ENCODE measurements at places on chromosomes 5 and 9.

DNA sequence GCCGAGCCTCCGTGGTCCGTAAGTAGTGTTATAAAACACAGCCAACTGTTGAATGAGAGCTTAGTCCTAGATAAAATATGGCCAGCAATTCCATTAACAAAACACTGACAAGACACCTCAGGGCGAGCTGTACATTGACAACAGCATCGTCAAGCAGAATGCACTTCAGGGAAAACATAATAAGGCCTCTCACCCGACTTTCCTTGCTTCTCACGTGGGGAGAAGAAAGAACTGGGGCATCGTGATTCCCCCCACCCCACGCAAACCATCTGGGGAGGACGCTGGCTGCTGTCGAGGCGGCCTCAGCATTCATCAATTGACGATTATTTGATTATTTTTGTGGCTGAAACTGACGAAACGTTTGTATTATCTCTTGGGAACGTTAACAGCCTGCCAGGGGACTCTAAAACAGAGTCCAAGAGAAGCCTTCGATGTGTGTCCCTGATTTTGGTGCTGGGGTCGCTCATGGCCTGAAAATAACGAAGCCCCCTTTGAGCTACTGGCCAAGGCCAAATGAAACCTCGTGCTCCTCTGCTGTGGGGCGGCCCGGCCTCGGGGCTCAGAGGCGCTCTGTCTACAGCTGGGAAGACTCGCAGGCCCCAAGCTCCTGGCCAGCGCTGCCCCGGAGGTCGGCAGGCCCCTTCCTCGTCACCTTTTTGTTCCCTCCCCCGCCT lies 464 bp downstream of the GDF9 start:
- DNase-seq = no peak

GRCh38 chr9:14212077-14212476 lies 101.9 kb downstream of the NFIB start:
- no peak for DNase-seq

DNA sequence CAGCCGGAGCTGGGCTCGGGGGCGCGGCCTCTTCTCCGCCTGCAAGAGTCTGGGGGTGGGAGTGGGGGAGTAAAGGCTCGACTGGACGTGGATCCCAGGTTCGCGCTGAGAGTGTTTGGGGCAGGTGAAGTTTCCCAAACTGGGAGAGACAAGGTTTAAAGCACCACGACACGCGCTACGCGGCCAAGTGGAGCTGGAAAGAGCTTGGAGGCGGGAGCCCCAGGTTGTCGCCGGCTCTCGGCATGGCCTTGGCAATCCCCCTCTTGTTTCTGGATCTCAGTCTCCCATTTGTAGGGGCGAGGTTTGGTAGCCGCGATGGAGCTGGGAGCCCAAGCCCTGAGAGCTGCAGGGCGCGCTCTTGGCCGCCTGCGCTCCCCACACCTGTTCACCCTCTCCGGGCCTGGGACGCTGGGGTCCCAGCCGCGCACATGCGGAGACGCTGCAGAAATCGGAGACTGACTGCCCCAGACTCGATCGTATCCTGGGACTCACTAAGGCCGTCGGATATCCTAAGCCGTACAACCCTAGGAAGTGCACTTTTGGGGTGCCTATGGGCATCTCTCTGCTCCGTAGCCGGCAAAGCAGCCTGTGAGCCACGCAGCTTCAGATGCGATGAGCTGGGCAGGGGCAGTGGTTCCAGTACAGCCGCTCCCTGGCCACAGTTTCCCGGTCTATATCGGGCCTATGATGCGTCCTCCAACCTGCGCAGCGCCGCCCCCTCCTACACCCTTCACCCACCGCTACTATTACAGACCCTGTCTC lies 937 bp downstream of the TMOD1 start:
- no peak for DNase-seq

- peak; percentile 16 for DNase-seq
These were observed 962 bp upstream of the NR6A1 start for GRCh38 chr9:124771867-124772679.

DNA sequence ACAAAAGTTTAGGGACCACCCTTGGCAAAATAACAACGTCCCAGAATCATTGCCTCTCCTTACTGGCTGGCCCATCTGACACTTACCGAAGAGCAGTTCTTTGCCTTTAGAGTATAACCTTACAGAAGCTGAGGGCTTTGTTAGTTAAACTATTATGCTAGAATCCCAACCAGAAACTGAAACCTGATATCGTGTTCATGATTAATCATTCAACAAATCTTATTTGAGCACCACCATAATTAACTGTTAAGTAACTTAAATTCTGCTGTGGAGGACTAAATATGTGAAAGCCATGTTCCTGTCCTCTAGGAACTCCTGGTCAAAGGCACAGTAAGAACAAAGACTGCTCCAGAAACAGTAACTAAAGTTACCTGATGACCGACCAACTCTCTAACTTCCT lies 104.9 kb downstream of the ARL15 start:
- DNase-seq = no peak

- DNase-seq = no peak
These were observed 9.9 kb downstream of the GABBR2 start for GRCh38 chr9:98698856-98699255.

DNA sequence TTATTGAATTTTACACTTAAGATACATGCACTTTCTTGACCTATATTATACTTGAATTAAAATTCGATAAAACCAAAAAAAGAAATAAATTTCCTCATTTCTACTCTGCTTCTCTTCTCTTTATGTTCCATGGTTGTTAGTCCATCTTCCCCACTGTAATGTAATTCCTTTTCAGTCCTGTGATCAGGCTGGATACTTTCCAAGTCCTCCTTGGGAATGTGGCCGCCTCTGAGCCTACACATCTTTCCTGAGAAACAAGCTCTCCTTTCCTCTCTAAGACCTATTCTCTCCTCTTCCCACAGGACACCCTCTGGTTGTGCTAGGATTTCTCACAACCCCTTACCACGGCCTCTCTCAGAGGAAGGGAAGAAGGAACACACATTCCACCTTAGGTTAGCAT lies 285.1 kb downstream of the DNAH5 start:
- DNase-seq = no peak

DNA sequence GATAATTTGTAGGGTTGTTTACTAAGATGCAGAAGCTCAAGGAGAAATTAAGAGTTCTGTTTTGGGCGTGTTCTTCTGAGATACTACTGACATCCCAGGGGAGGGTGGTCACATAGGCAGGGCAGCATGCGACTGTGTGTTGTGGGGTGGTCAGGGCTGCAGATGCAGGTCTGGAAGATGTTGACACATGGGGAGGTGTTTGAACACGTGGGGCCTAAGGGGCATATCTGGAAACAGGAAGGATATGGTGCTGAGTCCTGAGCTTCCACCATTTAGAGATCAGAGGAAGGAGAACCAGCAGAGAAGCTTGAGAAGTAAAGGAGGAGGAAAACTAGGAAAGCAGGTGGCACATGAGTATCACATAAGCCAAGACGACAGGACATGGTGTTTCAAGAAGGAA lies 228.2 kb downstream of the ADGRV1 start:
- no peak for DNase-seq

GRCh38 chr5:87147441-87147840 lies 120.2 kb upstream of the RASA1 start:
- DNase-seq = no peak

GRCh38 chr9:114308361-114308950 lies 14.4 kb upstream of the ORM1 start:
- DNase-seq = no peak

DNA sequence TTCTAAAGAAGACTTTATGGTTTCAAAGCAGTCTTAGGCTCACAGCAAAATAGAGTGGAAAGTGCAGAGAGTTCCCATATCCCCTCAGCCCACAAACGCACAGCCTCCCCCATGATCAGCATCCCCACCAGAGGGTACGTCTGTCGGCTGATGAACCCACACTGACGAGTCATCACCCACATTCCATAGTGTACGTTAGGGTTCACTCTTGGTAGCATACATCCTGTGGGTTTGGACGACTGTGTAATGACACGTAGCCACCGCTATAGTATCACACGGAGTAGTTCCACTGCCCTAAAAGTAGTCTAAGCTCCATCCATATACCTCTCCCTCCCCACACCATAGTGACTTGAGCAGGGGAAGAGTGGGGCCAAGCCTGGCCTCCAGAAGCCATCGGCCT lies 135.7 kb upstream of the PHYKPL start:
- no peak for DNase-seq

DNA sequence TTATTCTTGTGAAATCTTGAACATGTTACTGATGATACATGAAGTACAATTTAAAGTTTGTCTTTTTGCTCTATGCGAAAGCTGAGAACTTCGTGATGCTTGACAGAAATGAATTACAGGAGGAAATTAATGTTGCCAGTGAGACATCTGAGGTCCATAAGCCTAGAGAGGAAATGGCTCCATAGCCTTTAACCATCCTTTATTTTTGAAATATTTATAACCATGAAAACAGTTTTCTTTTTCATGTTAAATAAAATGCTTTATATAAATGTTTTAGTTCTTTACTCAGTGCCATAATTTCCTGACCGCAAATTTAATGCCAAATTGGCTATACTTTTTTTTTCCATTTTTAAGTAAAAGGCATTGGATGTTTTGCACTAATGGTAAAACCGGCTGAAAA lies 29.1 kb downstream of the F2RL2 start:
- no peak for DNase-seq

GRCh38 chr5:39515881-39516280 lies 91.1 kb upstream of the DAB2 start:
- DNase-seq = no peak

- no peak for DNase-seq
These were observed 35.3 kb upstream of the CLPTM1L start for GRCh38 chr5:1380011-1380817.

DNA sequence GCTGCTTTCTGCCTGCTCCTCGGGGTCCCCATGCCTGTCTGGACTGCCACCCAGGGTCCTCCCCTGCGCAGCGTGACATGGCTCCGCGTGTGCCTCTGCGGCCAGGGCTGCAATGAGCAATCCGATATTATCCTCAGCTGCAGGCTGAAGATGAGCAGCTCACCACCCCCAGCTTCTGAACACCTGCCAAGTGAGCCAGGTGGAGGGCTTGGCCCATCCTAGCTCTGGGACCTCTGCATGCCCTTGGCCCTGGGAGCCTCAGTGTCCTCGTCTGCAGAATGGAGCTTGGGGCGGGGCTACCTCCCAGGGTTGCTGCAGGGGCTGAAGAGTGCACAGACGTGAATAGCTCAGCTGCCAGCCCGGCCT lies 4.1 kb upstream of the MYMK start:
- DNase-seq = no peak

DNA sequence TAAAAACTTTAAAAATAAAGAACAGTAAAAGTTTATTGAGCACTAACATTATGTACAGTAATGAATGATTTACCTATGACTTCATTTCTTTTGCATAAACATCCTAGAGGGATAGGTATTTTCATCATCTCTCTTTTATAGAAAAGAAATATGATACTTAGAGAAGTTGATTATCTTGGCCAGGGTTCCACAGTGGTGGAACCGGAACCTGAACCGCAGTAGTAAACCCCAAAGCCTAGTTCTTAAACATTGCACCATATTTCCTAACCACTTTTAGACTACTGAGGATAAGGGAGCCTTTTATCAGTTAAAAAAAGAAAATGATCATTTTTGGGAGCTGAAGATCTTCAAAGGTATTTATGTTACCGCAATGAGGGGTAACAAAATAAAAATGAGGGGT lies 205.7 kb upstream of the SGCD start:
- DNase-seq = no peak

GRCh38 chr9:87381050-87381711 lies 116.5 kb upstream of the DAPK1 start:
- no peak for DNase-seq

DNA sequence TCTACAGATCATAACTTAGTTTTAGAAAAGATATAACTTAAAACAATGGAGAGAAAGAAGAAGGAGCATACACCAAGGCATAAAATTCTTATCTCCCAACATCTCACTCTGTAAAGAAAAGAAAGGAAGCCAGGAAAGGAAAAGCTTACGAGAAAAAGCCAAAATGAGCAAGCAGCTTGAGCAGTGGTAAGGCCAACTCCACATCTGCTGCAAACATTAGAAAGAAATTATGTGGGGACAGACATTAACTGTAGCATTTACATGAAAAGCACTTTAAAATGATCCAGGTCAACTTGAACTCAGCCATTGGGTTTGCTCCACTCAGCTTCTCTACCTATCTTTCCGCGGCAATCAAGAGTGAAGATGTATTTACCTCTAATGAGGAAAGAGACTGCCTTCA lies 176.9 kb downstream of the BNC2 start:
- no peak for DNase-seq

GRCh38 chr5:56317923-56318561 lies 84.9 kb upstream of the ANKRD55 start:
- DNase-seq = no peak

GRCh38 chr5:40204144-40204543 lies 475.6 kb upstream of the PTGER4 start:
- DNase-seq = no peak

- DNase-seq = no peak
These were observed 49.2 kb downstream of the EQTN start for GRCh38 chr9:27247756-27248155.

DNA sequence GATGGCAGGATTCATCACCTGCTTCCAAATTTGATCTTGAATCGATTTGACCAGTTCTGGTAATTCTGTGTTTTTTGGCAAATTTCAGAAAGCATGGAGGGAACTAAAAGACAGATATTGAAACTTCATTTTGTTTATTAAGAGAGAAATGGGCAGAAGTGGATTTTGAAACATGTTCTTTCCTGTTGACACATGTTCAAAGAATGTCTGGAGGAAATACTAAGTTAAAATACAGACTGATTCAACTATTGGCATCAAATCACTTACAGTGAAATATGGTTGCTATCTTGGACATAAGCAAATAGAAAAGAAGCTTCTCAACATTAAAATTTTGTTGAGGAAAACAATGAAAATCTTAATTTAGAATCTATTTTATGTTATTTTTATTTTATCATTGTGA lies 19.3 kb upstream of the GZMK start:
- no peak for DNase-seq

DNA sequence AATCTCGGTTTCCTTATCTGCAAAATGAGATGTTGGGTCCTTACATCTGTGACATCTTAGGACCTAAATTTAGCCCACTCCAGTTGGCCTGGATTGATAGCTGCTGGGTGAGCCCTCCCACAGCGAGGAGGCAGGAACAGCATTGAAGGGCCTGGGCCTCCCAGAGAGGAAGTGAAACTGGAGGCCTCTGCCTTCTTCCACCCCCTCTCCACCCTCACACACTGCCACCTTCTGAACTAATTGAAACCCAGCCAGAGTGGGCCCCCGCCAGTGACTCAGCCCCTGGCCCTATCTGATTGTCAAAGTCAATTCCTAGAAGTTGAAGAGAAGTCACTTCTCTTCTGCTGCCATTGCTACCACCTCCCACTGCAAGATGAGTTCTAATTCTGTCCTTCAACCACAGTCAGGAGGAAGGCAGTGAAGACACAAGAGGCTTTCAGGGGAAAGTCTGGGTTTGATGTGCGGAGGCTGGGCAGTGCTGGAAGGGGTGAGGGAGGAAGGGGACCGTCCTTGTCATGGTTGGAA lies 55.2 kb upstream of the NEK6 start:
- no peak for DNase-seq

GRCh38 chr9:19379697-19380046 lies 364 bp downstream of the RPS6 start:
- DNase-seq = no peak
